ENCODE measurements at places on chromosomes 5 and 9.

- peak; percentile 70 for DNase-seq
Observed at GRCh38 chr9:122158202-122158601, 1.4 kb downstream of the NDUFA8 start.

GRCh38 chr9:121463026-121463807 lies 36.4 kb downstream of the GGTA1 start:
- DNase-seq = peak; percentile 71

DNA sequence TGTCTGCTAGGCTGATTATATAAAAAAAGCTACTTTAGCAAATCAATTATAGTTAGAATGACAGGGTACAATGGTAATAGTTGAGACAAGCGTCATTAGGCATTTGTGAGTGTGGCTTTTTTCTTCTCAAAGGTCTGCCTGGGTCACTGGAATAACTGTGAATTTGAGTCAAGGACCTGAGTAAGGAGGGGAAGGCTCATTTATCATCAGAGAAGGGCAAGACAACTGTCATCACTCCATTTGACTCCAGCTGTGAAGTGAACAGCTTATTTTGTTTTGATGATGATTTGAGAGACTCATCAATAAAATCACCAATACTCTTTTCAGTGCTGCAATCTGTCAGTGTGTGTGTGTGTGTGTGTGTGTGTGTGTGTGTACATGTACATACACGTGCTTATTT lies 118.6 kb downstream of the MAT2B start:
- DNase-seq = no peak

DNA sequence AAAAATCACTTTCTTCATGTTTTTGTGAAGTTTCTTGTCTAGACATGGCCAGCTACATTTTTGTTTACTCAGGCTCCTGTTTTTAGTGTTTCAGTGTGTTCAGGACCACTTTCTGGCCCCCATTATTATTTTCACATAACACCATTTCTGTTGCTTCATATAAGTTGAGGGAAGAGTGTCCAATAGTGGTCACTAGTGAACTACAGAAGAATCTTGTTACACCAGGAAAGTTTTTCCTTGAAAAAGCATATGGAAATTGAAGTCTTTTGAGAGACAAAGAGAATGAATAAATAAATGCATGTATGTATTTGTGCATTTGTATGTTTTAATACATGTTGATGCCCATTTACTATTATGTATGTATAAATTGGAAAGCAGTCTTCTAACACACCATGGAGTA lies 3.8 kb downstream of the ADAMTSL1 start:
- no peak for DNase-seq

- DNase-seq = no peak
Observed at GRCh38 chr5:153122403-153122802, 368.1 kb upstream of the GRIA1 start.

- no peak for DNase-seq
Observed at GRCh38 chr5:89849830-89850512, 559.6 kb downstream of the CETN3 start.

DNA sequence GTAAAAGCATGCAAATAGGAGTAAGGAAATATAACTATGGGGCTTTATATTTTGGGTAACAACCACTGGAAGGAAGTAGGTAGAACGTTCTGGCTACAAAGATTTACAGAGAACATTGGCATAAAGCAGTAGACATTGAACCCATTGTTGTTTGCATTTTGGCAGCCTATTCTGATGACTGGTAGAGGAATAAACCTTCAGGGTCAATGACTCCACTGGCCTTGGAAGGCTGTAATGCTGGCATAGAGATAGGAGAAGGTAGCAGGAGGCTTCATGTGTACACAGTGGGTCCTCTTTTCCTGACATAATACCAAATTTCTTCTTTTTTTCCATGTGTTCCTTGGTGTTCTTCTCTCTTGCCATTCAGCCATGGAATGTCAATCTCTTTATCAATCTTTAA lies 462.8 kb upstream of the ZNF462 start:
- DNase-seq = no peak

DNA sequence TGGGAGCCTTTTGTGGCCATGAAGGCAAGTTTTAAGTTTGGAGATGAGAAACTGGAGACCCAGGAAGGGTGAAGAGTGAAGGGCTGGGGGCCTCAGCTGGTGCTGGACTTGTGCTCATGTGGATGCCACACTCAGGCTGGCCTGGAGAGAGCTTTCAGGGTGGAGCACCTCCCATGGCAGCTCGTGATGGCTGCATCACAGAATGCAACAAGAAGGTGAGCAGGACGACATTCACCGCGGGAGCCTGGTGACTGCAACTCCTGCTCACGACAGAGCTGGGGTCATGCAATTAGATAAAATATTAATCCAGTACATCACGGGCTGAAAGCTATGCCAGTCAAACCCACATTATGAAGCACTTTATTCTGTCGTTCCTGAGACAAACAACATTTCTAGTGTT lies 59.7 kb downstream of the SEMA4D start:
- DNase-seq = no peak

DNA sequence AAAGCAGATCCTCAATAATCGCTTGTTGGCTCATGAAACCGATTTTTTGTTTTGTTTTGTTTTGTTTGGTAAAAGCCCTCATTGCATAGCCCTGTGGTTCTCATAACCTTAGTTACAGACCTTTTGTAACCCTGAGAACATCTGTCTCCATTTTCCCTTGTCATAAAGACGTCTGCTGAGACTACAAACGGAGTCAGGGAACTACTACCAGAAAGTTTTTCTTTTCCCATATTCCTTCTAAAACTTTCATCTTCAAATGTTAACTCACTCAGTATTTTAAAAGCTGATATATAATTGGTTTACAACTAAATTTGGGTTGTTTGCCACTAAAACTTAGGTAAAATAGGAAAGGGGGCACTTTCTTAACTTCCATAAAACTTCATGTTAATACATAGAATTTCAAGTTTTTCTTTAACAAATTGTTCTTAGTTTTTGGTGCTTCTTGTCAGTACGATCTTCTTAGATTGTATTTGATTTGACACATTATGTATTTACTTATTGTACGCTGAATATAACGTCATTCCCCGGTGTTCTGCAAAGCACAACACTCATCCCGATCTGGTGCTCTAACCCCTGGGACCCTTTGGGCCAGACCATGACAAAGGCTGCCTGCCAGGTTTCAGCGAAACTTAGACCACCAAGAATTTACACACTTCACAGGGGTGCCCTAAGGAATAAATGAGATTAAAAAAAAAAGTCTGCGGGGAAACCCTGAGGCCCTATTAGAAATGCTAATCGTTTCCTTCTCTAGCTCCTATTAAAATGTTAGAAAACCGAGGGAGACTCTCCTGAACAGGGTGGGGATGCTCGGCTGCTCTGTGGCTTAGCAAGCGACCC lies 1.1 kb upstream of the ANP32B start:
- peak; percentile 58 for DNase-seq

DNA sequence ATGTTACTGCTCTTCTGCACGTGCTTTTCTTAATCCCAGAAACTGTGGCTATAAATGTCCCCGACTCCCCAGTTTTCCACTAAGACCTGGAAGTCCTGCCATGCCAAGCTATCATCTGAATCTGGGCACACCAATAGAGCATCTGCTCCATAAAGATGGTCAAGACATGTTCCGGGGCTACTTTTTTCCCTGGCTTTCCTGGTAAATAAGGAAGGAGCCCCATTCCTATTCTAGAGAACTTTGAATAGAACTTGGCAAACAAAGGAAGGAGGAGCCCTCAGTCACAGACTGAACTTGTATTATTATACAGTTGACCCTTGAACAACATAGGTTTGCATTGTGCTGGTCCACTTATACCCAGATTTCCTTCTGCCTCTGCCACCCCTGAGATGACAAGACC lies 182.9 kb downstream of the CCDC192 start:
- DNase-seq = no peak

DNA sequence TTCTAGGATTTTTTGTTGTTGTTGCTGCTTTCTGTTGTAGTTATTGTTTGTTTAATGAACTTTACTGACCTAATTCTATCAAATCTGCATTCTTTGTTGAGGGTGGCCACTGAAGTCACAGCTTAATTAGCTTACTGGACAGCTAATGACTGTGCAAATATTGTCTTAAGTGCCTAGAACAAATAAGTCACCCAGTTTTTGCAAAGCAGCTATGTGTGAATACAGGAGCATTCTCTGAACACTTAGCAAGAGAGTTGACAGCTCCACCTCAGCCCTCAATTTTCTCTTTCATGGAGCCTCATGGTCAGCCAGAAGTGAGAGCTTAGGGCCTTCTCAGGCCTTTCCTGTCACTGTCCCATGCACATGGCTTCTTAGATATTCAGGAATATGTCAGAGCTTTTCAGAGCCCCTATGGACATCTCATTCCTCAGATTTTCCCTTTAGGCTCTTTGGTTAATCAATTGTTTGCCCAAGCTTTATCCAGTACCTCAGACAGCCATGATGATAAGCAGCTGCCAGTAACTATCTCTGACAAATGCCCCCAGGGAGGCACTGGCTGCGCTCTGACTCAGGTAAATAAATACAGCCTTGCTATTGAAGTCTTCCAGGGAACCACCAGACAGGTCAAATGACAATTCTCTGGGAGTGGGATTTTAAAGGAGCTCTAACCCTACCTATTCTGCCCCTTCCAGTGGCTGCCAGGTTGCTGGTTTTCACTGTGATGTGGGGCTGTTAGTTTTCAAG lies 241.4 kb upstream of the IL12B start:
- no peak for DNase-seq

GRCh38 chr9:86636519-86636918 lies 282.3 kb upstream of the TUT7 start:
- DNase-seq = no peak

GRCh38 chr5:118844351-118844750 lies 144.0 kb downstream of the DTWD2 start:
- DNase-seq = no peak

DNA sequence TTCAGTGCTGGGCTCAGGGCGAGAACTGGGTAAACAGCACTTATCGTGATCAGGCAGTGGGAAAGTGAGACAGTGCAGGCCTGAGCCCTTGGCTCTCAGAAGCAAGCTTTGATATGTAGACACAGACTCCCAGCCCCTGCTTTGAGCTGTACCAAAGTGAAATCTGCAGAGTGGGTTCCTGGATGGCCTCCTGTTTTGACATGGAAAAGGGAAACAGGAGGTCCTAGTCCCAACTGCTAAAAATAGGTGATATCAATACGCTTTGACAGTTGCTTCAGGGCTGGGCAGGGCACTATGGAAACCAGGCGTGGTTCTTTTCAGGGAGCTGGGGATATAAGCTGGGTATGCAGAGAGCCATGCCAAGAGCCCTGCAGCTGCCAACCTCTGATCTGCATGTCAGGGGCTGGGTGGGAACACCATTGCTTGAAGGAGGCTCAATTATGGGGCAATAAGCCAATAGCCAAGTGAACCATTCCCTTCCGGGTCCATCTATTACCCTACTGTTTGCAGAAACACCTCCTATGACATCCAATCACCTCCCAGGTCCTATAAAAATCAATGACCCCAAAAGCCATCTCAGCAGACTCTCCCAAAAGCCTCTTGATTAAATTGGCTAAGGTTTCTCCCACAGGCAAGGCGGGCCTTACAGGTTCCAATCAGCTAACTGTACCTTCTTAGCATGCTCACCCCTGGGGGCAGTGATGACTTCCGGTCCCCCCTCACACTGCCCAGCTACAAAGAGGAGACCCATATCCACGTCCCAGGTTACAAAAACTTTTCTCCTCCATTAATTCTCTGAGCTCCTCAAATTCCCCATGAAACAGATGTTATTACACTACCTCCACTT lies 45.8 kb downstream of the EPB41L4B start:
- DNase-seq = no peak

DNA sequence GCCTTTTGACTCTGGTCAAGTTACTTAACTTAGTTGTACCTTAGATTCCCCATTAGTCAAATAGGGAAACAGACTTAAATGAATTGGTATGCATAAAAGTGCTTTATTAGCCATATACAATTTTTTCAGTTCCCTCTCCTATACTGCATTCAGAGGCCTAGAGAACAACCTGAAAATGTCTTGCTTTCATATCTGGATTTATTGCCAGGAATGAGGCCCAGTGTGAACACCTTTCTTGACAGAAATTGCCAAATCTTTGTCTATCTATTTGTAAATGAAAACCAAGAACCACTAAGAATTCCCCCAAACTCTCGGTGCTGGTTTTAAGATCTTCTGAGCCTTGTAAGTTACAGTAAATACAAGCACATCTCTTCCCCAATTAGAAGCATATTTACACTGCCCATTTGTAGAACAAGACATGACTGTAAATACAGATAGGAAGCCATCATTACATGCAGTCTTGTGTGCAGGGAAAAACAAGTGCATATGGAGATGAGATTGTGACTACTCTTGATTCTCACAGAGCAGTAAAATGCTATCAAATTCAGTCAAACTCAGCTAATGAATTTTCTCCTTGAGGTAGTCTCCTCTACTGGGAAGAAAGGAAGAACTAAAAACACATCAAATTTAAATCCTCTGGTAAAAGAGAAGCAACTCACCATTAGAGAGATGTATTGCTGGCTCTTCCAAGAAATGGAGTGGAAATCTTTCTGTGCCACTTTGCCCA lies 5.2 kb upstream of the FAM13B start:
- DNase-seq = no peak

GRCh38 chr5:172638209-172638768 lies 2.8 kb upstream of the NEURL1B start:
- no peak for DNase-seq

- no peak for DNase-seq
Observed at GRCh38 chr5:63553073-63553472, 409.2 kb downstream of the HTR1A start.

GRCh38 chr5:124527220-124527991 lies 219.0 kb downstream of the ZNF608 start:
- no peak for DNase-seq

- no peak for DNase-seq
Observed at GRCh38 chr9:37373621-37374020, 48.9 kb upstream of the GRHPR start.

- no peak for DNase-seq
Observed at GRCh38 chr9:32590476-32590875, 17.5 kb upstream of the NDUFB6 start.

- DNase-seq = no peak
Observed at GRCh38 chr9:133059623-133060022, 2.2 kb upstream of the CEL start.

- no peak for DNase-seq
Observed at GRCh38 chr9:125183054-125183453, 6.5 kb downstream of the PPP6C start.

- no peak for DNase-seq
Observed at GRCh38 chr5:143182901-143183820, 220.3 kb downstream of the NR3C1 start.

DNA sequence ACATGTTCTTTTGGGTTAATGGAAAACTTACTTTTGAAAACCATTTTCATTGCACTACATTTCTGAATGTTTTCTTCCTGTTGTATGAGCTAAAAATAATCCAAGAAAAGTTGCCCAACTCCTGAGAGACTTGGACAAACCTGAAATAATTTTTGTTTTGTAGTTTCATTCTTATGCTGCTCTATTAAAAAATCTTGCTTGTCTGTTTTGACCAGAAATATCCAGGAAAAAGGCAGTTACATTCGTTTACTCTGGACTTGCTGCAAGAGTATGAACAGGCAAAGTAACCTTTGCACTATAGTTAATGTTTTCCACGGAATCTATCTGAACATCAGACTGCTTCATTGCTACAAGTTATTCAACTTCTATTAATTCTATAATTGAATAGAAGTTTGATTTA lies 200.1 kb upstream of the DAB2 start:
- DNase-seq = no peak

GRCh38 chr5:74341221-74341620 lies 299.3 kb downstream of the ENC1 start:
- no peak for DNase-seq
